RKO (cell line): ENCODE measurements at places on chromosomes 7 and 10.

DNA sequence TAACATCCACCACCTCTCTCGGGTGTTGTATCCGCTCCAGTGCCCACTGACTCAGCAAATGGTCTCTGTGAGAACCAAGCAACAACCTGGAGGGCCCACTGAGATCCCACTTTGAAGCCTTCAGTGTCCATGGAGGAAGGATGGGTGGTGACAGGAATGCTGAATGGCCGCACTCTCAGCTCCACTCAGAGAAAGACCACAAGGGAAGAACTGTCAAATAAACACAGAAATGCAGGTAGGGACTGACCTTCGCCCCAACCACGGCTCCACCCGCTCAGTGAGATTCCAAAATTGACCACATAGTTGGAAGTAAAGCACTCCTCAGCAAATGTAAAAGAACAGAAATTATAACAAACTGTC lies 65.8 kb downstream of the VIPR2 start:
- DNase-seq, result no peak

DNA sequence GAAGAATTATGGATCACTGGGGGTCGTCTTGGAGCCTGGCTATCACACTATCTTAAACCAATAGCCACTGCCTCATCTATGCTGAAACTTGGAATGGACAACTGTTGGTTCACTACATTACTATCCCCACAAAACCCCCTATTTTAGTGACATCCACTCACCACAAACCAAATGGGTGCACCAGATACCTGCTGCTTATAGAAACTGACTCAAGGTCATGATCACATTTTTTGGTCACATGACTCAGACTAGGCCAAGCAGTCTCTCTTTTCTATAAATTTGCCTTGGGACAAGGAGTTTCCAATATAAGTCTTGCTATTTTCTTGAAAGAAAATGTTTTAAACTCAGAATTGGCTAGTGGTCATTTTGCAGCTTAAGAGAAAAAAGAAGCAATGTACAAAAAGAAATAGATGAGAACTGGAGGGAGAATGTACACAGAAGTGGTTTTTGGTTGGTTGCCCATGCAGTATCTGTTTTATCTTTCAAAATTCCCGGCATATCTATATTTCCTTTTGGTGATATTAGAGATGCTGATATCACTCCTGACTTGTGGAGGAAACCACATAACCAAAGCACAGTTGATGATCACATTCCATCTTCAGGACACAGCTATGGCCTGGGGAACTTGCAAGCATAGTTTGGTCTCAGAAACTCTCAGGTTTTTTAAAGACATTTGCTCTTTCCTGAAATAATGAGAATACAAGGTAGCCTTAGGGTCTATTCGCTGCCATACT lies 85.2 kb upstream of the CACNA2D1 start:
- no peak for DNase-seq

DNA sequence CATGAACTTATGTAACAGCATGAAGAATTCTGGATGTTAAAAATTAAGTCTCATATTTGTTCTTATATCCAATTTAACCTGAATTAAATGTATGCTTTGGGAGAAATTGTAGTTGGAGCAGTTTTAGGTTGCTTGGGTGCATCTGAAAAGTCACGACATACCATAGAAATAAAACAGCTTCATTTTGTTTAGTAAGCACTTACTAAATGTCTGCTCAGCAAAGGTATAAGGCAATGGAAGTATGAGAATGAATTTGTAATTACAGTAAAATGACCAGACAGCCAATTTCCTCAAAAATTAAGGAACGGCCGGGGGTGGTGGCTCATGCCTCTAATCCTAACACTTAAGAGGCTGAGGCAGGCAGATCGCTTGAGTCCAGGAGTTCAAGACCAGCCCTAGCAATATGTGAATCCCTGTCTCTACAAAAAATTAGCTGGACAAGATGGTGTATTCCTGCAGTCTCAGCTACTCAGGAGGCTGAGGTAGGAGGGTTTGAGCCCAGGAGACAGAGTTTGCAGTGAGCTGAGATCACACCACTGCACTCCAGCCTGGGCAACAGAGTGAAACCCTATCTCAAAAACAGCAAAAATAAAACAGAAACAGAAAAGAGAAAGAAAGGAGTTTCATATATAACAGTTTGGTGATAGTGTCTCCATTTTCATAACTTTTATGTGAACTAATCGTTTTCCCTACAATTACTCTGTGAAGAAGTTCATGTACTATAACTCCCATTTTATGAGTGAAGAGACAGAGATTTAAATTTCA lies 47.2 kb upstream of the KLF6 start:
- DNase-seq, result no peak

DNA sequence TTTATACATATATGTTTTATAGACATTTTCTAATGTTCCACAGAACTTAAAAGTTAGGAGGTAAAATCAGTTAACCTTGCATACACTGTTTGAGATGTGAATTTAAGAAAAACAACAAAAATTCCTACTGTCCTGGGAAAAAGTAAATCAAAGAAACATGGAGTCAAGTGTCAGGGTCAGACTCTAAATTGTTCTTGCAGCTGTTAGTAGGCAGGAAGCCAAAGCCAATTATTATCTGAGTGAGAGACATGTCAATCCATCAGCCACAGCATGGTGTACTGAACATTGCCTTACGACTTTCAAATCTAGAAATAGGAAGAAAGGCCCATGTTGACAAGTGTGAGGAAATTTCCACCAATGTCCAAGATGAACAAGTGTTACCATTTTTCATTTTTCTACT lies 461.2 kb upstream of the MBL2 start:
- DNase-seq, result no peak

DNA sequence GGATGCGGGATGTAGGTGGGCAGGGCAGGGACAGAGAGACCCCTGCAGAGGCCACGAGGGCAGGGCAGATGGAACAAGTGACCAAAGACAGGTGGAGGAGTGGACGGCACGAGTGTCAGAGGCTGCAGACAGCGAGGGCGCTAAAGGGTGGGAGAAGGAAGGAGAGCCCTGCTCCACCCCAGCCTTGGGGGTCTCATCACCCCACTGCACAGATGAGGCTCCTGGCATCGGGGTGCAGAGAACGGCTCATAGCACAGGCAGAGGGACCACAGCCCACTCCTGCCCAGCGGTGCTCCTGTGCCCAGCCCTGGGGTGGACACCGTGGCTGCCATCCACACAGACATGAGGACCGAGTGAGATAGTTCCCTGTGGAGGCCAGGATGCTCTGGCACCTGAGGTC lies 2.2 kb upstream of the LAT2 start:
- no peak for DNase-seq

DNA sequence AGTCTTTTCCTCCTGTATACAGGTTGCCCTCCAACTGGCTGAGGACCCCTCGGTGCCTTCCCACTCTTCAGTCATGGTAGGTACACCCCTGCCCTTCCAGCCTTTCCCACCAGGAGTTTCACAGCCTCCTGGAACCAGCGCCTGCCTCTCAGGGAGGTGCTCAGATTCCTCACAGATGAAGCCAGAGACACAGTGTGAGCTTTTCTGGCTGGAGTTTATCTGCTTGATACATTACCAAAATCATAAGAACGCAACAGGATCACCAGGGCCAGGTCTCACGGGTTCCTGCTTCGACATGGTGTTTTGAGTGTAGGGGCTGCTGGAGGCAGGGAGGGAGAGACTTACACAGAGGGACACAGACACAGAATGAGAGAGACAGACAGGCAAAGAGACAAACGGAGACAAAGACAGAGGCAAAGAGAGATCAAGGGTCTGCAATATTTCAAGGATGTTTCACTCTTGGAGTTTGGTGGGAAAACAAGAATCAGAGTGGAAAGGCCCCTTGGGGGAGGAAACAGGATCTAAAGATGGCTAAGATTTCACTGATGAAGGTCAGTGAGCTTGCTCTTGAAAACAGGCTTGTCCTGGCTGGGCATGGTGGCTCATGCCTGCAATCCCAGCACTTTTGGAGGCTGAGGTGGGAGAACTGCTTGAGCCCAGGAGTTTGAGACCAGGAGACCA lies 6.5 kb upstream of the INMT start:
- DNase-seq, result no peak

GRCh38 chr10:119705434-119705831 lies 20.4 kb upstream of the INPP5F start:
- no peak for DNase-seq

- no peak for DNase-seq
Observed at GRCh38 chr10:120949609-120950031, 98.5 kb downstream of the WDR11 start.
